ENCODE measurements at places on chromosomes 12 and 14.

GRCh38 chr12:91272461-91273063 lies 89.9 kb upstream of the DCN start:
- no peak for DNase-seq

DNA sequence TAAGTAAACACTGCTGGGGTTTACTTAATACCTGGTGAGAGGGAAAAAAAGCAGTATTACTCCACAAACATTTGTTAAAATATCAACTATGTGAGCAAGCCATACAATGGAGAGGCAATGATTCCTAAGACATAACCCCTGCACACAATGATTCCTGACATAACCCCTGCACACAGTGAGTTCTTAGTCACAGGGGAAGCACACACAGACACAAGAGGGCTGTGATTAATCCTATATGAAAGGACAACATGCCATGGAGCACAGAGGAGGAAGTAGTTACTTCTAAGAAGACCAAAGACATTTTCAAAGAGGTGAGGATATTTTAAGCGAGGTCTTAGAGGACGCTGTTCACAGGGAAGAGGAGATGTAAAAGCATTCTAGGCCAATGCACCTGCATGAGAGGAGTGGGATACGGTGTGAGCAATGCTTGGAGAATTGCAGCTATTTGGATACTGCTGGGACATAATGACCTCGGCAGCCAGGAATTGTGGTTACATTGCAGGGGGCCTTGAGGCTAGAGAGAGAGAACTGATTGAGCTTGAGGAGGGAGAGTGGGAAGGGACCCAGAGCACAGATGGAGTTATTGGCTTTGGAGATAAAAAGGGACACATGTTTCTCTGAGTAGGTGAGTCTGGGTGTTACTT lies 211.9 kb downstream of the APAF1 start:
- DNase-seq: no peak

- DNase-seq: no peak
Measured at GRCh38 chr12:40028296-40028695, 77.6 kb downstream of the SLC2A13 start.

GRCh38 chr14:21748869-21749303 lies 75.3 kb upstream of the OR4E1 start:
- peak; percentile 31 for DNase-seq

DNA sequence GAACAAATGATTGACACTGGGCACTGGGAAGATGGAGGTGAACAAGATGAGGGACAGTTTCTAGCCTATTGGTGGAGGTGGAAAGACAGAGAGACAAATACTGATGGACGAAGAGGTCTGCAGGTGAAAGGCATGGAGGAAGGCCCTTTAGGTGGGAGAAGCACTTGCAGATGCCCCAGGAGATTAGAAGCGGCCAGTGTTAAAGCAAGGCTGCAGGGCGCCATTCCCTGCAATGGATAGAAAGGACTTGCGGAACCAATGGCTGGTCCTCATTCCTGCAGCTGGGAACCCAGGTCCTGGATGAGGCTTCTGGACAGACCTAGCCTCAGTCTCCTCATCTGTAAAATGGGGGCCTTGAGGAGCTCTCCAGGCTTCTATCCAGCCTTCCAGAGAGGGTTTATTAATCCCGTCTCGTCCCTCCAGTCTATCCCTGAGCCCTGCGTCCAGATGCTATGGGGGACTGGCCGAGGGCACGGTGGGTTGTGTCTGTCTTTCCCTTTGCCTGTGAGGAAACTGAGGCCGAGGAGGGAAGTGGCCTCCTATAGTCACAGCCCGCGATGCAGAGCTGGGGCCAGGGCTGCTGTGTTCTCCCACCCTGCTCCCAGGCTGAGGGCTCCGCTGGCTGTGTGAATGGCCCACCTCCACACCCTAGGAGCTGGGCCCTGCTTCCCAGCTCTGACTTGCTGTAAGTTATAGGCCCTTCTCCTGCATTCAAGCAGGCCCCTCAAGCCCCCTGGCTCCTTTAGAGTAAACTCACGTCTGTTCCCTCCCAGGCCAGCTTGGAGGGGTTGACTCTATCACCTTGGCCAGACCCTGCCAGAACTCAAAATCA lies 33.0 kb downstream of the CYP46A1 start:
- no peak for DNase-seq

GRCh38 chr12:66915306-66915904 lies 236.5 kb upstream of the GRIP1 start:
- no peak for DNase-seq

DNA sequence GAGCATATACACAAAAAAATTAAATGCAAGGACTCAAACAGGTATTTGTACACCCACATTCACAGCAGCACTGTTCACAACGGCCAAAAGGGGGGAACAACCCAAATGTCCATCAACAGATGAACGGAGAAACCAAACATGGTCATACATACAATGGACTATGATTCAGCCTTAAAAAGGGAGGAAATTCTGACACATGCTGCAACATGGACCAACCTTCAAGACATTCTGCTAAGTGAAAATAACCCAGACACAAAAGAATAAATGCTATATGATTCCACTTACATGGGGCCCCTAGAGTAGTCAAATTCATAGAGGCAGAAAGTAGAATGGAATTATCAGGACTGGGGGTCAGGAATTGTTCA lies 29.5 kb downstream of the ACTN1 start:
- DNase-seq: no peak

DNA sequence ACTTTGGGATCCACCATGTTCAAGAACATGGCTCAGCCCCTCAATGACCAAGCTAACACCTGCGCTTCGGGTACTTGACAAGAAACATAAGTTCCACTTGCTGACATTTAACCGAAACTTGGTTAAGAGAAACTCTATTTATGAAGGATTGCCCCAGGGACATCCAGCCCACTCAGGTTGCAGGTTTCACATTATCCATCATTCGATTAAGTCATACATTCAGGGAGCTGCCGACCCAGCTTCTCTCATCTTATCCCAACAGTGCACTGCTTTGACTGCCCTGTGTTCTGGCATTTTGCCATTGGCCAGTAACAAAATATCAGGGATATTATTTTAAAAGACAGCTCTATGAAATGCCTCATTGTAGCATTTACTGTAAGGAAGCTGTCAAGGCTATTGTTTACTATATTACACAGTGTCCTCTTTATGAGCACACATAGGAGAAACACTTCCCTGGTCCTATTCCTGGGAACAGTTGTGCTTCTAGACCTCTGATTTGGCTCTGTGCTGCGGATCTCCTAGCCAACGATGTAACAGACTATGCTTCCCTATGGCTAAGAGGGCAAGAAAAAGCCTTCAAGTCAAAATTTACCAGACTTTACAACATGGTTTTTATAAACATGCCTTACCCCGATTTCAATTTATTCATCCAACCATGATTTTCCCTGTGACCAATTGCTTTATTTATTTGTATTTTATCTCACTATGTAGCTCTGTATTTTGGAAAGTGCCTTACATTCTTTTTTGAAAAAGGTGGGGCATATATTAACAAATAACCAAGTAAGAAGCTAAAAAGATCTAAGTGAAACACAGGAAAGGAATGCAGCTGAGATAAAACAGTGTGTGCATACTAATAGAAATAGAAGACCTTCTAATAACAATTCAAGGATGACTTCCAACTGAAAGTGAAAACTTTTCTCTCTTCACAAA lies 109.3 kb downstream of the ITPR2 start:
- no peak for DNase-seq

GRCh38 chr12:121438905-121439304 lies 39.0 kb downstream of the RNF34 start:
- DNase-seq: no peak

DNA sequence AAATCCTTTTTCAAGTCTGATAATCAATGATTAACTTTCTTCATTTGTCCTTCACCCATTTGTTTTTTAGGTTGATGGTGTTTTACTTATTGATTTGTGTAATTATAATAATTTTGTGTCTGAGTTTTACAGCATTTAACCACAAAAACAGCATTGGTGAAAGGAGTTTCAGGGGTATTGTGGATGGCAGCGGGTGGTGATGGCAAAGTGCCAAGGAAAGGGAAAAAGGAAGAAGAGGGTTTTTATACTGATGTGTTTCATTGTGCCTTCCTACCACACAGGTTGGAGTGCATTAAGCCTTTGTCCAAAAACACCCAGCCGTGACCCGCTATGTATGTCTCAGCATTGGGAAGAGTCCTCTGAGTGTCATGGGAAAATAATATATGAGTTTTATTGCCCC lies 150.3 kb downstream of the DAD1 start:
- no peak for DNase-seq

- DNase-seq: no peak
Measured at GRCh38 chr14:50087341-50088116, 28.8 kb downstream of the VCPKMT start.

DNA sequence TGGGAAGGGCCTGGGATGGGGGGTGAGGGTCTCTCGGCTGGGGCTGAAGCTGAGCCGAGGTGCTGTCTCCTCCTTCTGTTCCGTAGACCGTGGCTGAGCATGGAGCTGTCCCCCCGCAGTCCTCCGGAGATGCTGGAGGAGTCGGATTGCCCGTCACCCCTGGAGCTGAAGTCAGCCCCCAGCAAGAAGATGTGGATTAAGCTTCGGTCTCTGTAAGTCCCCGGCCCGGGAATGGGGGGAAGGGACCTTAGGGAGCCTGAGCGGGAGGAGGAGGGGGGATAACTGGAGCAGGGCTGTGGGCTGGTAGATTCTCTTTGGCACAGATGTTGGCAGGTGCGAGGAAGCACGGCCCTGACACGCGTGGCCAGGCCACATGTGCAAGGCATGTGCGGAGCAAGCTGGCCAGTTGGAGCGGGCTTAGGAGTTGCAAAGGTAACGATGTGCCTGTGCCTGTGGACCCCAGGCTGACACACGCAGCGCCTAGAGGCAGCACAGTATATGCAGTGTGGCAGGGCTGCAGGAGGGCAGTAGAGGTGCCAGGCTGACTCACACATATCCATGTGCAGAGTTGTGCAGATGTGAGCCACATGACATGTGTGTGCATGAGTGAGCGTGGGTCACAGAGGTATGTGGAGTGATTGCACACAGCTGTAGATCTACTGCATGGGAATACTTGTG lies 512 bp downstream of the PDE1B start:
- DNase-seq: peak; percentile 17

DNA sequence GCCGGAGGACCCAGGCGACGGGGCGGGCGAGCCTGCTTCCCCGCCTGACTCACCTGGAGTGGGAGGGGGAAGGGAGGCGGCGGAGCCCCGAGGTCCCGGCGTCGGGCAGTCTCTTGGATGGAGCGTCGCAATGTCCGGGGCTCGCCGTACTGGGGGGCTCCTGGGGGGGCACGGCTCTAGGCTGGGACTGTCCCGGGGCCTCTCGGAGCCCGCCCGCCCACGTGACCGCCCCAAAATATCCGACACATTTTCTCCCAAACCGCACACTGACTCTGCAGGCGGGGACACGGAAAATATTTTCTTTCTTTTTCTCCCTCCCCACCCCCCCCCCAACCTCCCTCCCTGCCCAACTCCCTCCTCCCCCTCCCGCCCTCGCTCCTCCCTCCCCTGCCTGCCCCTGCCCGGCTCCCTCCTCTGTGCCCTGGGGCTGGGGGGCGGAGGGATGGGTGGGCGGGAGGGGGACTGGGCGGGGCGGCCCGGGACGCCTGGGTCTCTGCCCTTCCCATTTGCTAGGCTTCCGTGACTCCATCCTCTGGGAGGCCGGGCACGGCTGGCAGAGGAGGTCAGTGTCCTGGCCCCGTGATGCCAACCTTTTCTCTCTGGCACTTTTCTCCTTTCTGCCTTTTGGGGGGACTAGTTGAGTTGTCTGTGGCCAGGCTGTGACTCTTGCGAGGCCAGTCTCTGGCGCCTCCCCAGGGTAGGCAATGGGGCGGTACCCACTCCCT lies at the start of gene RARG:
Gene RARG, minus strand, starts transcription at position 289 of the 725 bp plus-strand sequence. CDS start 4,664 bp downstream, outside the sequence.
- DNase-seq: peak; percentile 52

GRCh38 chr14:52129721-52130120 lies 60.9 kb upstream of the NID2 start:
- DNase-seq: no peak

DNA sequence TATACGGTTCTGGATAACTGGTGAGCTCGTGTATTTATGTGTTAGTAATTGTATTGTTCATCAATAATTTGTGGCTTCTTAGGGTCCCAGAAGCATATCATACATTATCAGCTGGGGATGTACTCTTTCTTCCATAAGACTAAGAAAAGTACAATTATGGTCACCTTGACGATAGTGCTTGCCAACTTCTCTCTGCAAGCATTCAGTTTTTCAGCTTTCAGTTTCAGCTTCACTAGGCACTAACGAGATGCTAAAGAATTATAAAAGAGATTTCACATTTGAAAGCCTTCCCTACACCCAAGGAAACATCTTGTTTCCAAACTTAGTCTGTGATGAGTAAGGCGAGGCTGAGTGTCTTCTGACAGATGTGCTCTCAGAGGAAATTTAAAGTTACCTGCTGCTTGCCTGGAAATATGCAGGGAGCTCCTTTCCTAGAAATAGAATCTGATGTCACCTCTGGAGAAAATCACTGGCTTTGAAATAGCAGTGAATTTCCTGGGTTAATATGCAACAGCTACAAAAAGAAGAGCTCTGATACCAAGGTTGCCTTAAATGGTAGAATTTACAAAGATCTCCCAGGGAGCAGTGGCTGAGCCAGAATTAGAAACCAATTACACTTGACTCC lies 1419.9 kb upstream of the TMEM132C start:
- DNase-seq: no peak

DNA sequence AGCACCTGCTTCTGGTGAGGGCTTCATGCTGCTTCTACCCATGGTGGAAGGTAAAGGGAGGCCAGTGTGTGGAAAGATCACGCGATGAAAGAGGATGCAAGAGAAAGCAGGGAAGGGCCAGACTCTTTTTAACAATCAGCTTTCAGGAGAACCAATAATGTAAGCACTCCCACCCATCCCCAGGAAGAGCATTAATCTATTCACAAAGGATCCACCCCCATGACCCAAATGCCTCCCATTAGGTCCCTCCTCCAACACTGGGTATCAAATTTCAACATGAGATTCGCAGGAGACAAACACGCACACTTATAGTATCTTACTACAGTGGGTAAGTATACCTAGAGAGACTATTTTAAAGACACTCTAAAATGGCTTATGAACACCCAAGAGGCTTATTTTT lies 80.5 kb upstream of the TMCC3 start:
- no peak for DNase-seq

- peak; percentile 47 for DNase-seq
Measured at GRCh38 chr12:2395354-2395977, 342.7 kb downstream of the CACNA1C start.

GRCh38 chr14:47619392-47619791 lies 56.0 kb downstream of the MDGA2 start:
- no peak for DNase-seq

Measured in stimulated activated CD4-positive, alpha-beta T cell treated with anti-CD3 and anti-CD28 coated beads, Interleukin-4, amount 100 ng/mL, for 48 hours (primary cell).